ENCODE measurements at places on chromosomes 16 and 17. TPM values are rescaled to one million over a fixed set of nuclear protein-coding genes. Genes with fewer than 3 reads are reported as not detected.

GRCh38 chr17:63571632-63572310 lies 21.5 kb downstream of the DCAF7 start:
- DNase-seq = no peak

DNA sequence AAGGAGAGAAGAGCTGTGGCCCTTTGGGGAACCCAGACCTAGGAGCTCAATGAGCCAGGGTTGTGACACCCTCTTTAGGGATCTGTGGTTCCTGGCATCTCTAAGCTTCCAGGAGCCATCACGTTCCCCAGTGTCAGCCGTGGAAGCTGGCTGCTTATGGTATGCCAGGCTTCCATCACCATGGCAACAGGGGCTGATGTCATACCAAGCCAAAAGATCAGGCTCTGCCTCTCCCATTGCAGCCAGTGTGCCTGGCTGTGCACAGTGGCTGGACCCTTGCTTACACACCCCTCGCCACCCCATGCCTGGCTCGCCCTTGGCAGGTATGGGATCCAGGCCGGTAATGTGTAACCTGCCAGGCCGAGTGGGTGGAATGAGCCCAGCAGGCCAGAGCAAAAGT lies 91.1 kb downstream of the SSH2 start:
- no peak for DNase-seq

- DNase-seq = no peak
Observed at GRCh38 chr17:4901648-4902344, 1.1 kb downstream of the CHRNE start.

DNA sequence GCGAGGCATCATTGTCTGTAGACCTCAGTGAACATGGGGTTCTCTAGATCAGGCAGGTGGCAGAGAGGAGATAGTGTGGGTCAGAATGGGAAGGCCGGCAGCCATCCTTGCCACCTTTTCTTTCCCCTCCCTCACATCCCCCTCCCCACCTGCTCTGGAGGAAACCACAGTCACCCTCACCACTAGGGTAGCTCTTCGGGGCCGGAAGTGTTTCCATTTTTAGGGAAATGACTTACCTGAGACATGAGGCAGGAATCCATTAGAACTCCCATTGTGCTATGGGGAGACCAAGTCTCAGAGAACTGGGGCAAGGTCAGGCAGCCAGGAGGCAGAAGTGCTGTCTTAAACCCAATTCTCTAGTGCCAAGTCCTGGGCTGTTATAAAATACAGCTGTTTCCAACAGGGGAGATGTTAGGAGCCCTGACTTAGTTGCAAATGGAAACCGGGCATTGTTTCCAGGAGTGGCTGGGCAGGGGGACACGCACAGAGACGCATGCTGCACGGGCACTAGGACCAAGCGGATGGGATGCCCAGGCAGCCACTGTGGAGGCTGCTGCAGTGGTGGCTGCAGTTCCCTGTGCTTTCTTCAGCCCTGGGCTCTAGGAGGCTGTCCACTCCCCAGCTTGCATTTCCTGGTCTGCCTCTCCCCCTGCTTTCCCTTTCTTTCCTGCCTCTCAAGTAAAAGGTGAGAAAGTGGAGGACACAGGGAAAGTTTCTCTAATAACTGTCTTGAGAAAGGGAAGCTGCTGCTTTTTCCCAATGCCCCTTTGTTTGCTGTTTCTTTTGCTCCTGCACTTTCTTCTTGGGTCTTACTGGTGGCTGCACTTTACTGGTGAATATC lies 2.8 kb downstream of the HAS3 start:
- DNase-seq = no peak

EIF1 gene
- total RNA-seq = 174 TPM

DNA sequence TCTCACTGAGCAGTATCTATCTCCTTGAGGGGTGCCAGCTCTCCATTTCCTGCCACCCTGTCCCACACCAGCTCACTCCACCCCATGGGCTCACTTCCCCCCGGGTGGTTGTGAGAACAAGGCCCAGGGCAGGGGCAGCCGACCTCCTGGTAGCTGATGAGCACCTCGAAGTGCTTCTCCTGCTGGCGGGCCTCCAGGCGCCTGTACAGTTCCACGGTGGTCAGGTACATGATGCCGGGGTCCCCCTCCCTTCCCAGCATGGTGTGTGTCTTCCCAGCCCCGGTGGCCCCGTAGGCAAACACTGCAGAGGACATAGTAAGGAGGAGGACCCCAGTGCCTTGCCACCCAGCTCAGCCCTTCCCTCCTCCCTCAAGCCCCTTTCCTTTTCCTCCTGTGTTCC lies 12.5 kb downstream of the KIF18B start:
- DNase-seq = no peak

GRCh38 chr16:997440-998051 lies 16.0 kb downstream of the SOX8 start:
- peak; percentile 57 for DNase-seq

TEKT5 gene
- not detected for total RNA-seq

GPRC5B gene
- total RNA-seq = 13.8 TPM

DNA sequence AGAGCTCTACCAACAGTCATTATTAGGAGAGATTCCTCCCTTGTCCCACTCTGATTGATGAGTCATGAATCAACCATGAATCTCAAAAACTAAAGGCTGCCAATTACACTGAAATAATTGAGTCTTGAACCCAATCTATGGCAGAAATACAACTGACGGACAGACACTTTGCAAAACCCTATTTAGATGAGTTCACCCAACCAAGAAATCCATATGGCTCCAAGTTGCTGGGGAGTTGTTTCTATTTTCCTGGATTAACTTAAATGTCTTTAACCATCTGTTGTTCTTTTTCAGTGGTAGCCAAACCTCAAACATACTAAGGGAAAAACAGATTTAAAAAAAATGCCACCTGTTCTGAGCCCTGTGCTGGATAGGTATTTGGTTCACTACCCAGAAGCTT lies 151.0 kb downstream of the SHISA9 start:
- no peak for DNase-seq

TIMM22 gene
- 14.3 TPM for total RNA-seq

- peak; percentile 89 for DNase-seq
Observed at GRCh38 chr17:43400943-43401717, 2.3 kb downstream of the ARL4D start.

RND2 gene
- 8.2 TPM for total RNA-seq

NLRC3 gene
- 0.33 TPM for total RNA-seq

KCNG4 gene
- 0.28 TPM for total RNA-seq

- DNase-seq = peak; percentile 32
Observed at GRCh38 chr17:59221159-59221847, 992 bp downstream of the GDPD1 start.

- DNase-seq = no peak
Observed at GRCh38 chr17:70736375-70736957, 567.1 kb downstream of the KCNJ2 start.

OR2C1 gene
- total RNA-seq = not detected

VAT1L gene
- 52.2 TPM for total RNA-seq

- no peak for DNase-seq
Observed at GRCh38 chr16:24471561-24472350, 67.6 kb upstream of the RBBP6 start.

GRCh38 chr17:48486557-48486956 lies 44.3 kb downstream of the HOXB1 start:
- DNase-seq = no peak

DNA sequence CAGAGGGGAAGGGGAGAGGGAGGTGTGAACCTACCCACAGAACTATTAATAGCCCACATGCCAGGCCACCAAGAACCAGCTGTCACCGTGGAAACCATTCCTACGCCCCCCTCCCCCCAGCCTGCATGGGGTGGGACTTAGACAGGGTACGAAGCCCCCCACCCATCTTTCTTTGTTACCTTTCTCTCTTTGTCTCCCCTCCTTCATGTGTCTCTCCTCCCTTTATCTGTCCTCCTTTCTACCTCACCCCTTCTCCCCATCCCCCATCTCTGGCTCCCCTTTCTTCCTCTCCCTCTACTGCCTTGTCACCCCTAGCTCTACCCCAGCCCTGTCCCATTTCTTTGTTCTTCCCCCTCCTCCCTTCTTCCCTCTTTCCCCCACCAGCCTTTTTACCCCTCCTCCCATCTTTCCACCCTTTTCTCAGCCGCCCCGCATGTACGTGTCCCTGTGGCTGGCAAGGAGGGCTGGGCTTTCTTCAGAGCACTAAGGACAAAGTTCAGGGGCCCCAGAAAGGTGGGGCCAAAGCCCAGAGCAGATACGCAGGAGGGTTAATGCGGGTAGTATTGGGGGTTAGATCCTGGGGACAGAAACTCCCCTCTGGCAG lies 8.0 kb downstream of the THRA start:
- peak; percentile 51 for DNase-seq

GRCh38 chr17:41013606-41014005 lies 4.7 kb upstream of the KRTAP3-1 start:
- no peak for DNase-seq

DNA sequence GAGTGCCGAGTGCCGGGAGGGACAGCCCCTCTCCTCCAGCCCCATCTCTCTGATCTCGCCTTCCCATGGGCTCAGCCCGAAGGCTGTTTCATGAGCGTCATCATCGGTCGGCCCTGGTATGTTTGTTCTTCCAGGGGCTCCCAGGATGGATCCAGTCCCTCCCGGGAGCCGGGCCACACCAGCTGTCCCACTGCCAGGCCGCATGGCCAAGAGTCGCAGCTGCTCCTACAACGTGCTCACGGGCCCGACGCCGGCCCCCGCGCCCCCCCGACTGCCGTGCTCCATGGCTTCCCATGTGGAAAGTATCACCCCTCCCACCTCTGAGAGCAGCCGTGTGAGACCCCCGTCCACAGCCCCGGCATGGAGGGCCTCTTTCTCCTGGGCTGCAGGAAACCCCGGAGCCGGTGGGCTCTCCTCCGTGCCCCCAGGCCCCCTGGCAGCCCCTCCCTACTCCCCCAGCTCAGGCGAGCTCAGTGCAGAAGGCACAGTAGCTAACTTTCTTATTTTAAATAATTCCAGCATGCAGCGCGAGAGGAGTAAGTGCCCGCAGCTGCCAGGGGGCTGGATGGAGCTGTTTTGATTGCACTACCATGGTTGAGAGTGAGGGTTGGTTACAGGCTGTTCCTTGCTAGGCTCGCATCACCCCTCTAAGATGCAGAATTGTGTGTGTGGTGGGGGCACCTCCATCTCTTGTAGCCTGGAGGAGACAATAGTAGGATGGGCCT lies 26.6 kb upstream of the GSE1 start:
- DNase-seq = no peak

AANAT gene
- total RNA-seq = not detected

- DNase-seq = no peak
Observed at GRCh38 chr17:71938340-71939010, 182.3 kb upstream of the SOX9 start.

SLC16A6 gene
- 3.0 TPM for total RNA-seq

- DNase-seq = no peak
Observed at GRCh38 chr17:38324772-38325171, 19.0 kb downstream of the GPR179 start.

- DNase-seq = no peak
Observed at GRCh38 chr16:70601576-70602575, 44.5 kb upstream of the IL34 start.

GRCh38 chr17:30421592-30421991 lies 42.9 kb downstream of the CPD start:
- no peak for DNase-seq

DNA sequence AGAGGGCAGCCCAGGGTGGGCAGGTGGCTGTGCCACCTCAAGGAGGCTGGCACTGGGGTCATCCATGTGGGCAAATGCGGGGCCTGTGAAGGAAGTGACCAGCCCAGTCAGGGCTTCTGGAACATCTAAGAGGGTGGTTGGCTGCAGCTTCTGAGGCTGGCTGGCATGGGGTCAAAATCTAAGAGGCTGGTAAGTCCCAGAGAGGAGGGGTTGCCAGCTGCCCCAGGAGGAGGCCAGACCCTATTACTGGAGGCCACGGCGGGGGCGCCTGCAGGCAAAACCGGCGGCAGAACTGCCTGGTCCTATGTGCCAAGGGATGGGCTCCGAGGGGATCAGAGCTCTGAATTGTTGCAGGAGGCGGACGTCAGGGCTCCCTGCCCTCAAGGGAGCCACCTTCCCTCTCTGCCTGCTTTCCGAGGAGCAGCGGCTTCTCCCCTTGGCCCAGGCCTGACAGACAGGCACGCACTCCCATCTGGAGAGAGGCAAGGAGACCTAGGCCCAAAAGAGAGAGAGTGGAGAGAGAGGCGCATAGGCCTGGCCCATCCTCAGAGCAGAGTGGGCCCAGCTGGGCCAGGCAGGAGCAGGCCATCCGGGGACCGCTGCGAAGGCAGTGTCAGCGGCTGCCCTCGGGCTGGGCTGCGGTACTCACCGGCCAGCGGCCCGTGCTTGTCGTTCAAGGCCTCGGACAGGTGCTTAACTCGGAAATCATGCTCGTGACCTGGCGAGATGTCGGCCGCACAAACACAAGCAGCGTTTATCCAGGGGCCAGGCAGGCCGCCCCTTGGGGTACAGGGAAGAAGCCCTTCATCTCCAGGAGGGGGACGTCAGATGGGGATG lies 10.9 kb downstream of the ZACN start:
- no peak for DNase-seq

- no peak for DNase-seq
Observed at GRCh38 chr16:70484867-70485266, 30.5 kb downstream of the FCSK start.

DNA sequence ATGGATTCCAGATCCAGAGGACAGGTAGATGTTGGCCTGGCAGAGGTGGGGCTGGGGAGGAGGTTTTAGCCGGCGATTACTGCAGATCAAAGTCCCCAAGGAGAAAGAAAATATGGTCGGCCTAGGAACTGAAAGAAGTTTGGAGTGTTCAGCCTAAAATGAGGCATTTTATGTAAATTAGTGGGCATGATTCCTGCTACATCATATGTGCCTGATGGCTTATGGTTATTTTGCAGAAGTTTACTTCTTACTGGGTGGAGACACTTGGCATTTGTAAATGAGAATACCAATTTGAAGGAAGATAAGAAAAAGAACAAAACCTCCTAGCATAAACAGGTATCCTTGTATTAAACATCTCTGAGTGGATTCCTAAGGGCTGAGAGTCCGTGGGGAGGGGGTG lies 149.3 kb downstream of the FOXL1 start:
- DNase-seq = no peak

GRCh38 chr16:6510261-6510660 lies 822.4 kb upstream of the RBFOX1 start:
- DNase-seq = no peak

SRRM2 gene
- 361 TPM for total RNA-seq

GRCh38 chr17:38560503-38561318 lies 45.0 kb downstream of the SRCIN1 start:
- DNase-seq = peak; percentile 36

DNA sequence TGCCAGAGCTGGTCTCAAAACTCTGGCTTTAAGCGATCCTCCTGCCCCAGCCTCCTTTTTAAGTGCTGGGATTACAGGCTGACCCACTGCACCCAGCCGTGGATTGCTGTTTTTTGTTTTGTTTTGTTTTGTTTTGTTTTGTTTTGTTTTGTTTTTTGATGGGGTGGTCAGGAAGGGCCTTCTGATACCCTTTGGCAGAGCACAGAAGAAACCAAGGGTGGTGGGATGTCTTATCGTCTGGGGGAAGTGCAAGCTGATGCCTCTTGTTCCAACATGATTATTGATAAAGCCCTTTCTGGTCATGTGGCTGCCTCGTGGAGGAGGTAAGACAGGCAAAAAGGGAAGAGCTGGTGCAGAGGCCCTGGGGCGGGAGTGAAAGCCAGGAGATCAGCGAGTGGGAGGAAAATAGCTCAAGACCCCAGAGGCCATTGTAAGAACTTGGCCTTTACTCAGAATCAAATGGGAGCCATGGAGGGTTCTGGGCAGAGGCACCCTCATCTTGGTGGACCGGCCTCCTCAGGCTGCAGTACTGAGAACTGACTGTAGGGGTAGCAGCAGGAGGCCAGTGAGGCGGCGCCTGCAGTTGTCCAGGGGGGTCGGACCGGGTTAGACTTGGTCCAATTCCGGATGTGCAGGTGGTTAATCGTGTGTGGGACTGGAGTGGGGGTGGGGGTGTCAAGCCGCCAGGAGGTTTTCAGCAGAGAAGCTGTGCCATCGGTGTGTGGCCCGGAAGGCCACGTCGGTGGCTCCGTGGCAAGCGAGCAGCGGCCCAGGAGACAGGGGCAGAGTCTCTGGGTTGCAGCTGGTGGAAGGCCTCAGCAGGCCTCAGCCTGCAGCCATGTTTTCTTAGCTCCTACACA lies 84.4 kb upstream of the GSE1 start:
- DNase-seq = no peak

All from adrenal gland (tissue), 19 donors.